GM13976 (cell line): ENCODE measurements at places on chromosomes 5 and 9.

GRCh38 chr5:149841851-149842793, 102.5 kb downstream of the PDE6A start:
- no peak for DNase-seq

- peak; percentile 29 for DNase-seq
Measured at GRCh38 chr5:87572090-87572489, 159.4 kb upstream of the CCNH start.

GRCh38 chr5:146321571-146321970, 17.1 kb upstream of the POU4F3 start:
- no peak for DNase-seq

DNA sequence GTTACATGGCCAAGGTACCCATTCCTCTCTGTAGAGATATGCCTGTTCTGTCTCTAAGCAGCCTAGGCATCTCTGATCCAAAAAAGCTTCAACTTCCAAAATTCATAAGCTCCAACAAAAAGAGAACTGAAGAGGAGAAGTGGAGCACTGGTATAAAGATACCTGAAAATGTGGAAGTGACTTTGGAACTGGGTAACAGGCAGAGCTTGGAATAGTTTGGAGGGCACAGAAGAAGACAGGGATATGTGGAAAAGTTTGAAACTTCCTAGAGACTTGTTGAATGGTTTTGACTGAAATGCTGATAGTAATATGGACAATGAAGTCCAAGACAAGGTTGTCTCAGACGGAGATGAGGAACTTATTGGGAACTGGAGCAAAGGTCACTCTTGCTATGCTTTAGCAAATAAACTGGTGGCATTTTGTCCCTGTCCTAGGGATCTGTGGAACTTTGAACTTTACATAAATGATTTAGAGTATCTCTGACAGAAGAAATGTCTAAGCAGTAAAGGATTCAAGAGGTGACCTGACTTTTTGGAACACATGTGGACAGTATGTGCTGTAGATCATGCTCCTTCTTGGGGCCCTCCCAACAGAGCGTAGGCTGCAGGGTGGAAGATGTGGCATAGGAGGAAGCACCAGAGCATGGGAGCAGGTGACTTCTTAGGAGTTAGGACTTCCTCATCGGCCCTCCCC, 162.2 kb upstream of the TRIM32 start:
- no peak for DNase-seq

DNA sequence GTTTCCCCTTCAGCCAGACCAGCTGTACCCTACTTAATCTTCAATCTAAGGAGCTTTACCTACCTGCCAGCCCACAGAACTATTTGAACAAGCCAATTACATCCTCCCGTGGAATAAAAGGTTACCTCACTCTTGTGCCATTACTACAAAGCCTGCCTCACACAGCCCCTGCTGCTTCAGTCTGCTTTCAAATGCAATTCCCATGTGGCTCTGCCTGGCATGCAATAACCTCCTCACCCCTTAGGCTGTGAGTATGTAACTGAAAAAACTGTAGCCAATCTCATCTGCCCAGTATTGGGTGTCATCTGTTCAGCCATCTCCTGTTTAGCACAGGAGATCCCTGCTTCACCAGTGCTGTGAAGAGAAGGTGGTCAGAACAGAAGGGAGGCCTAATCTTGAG, 6.1 kb upstream of the GCNT1 start:
- no peak for DNase-seq

- DNase-seq = no peak
Measured at GRCh38 chr5:149438711-149439132, 59.6 kb upstream of the IL17B start.

- DNase-seq = no peak
Measured at GRCh38 chr9:134213881-134214341, 49.5 kb upstream of the RNU6ATAC start.

DNA sequence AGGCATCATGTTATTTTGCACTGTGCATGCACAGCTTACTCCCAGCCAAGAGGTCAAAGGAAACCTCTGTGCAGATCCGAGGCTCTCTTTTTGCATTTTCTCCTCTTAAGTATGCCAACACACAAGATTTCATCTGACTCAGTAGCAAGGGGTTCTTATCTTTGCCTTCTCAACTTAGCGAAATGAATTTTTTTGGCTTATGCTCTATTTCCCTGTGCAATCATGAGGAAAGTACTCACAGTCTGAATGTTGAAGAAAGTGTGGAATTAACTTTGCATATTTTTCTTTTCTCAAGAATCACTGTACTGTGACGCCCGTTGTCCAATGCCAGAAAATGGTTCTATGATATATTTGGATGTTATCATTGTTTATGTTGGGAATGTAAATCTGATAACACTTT, 173.5 kb upstream of the FBXL7 start:
- DNase-seq = no peak

GRCh38 chr5:107370396-107370968, 300.3 kb downstream of the EFNA5 start:
- DNase-seq = no peak

DNA sequence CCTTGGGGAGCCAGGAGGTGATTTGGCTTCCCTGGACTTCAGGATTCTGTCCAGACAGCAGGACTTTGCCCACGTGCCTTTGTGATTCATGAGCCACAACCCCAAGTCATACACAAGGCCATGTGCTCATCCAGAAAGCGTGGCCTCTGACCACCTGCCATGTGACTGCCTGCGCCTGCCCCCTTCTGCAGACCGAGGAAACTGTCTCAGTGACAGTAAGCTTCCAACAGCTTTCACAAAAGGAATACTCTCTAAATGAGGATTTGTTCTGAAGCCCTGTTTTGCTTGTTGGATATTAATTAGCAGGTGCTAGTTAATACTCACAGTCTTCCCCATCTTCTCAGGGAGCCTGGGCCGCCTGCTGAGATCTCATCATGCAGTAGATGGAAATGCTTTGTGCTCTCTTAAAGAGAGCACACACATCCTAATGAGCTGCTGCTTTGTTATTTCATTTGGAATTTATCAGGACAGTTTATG, 36.9 kb upstream of the ANGPTL2 start:
- DNase-seq = no peak

- no peak for DNase-seq
Measured at GRCh38 chr9:4678679-4679267, 596 bp upstream of the CDC37L1 start.
